ENCODE measurements at places on chromosomes 12 and 14.

DNA sequence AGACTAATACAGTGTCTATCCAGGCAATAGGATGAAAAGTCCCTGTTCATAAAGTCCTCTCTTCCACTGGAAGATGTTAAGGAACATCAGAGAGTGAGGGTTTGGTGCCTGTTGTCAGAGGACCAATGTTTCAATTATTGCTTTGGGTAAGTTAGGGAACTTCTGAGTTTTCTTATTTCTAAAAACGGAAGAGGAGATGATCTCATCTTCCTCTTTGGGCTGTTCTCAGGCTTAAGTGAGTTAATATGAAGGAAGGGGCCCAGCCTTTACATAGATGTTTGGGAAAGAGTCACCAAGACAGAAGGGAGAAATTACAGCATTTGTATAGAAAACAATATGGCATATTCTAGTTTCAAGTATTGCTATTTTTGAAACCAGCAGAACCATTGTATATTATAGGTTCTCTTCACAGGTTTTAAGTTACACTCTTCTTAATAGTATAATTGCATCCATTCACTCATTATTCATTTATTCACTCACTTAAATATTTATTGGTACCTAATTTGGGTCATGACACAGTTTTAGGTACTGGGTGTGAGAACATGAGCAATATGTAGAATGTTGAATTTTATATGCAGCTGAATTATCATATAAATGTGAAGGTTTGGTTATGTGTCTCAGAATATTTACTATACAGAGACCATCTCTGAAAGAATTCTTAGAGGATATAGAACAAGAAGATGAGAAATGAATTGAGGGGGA, 68.5 kb upstream of the LRIG3 start:
- DNase-seq: no peak

DNA sequence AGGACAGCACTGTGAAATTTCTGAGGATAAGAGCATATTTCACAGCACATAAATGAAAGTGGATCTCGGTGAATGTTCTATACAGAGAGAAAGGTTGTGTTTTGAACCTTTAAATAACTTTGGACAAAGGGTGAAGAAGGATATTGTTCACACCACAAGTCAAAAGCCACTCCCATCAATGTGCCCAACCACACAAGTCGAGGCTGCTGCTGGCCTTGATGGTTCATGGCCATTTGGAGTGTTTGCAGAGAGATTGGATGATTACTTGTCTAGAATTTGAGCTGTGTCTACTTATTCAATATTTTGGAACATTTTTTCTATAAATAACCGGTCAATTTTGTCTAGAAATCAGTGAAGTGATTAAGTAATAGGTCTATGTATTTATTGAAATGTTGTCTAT, 121.2 kb downstream of the HMGA2 start:
- no peak for DNase-seq

- DNase-seq: no peak
Observed at GRCh38 chr12:92133171-92133570, 12.5 kb downstream of the BTG1 start.

DNA sequence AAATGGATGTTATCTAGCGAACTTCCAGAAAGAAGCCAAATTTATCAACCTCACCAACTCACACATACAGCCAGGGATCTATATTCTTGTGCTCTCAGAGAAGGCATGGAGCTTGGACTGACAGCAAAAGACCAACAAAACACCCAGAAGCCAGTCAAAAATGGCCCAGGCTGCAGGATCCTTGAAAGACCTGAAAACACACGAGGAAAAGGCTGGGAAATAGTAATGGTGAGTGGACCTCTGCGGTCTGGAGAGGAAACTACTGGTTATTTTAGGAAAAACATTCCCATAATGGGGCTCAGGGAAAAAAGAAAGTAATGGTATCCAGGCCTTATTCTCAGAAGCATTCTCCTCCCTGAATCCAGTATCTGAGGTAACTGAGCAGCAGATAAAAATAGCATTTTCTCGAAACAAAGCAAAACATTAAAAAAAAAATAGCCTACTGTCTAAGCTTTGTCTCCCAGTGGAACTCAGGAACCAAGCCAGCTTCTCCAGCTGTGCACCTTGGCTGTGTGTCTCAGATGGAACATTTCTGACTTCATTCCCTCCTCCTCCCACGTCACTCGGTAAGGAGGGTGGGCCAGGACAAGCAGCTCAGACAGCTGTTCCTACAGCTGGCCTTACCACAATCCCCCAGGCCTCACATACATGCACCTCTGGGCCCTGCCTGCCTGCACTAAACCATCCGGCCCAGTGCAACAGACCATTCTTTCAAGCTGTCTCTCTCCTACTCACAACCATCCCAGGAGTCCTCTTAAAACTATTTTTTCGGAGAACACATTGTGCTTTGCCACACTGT, 249.9 kb downstream of the DAD1 start:
- DNase-seq: no peak

GRCh38 chr14:99075771-99076375, 196.1 kb downstream of the BCL11B start:
- DNase-seq: no peak

GRCh38 chr14:85175556-85175955, 354.4 kb upstream of the FLRT2 start:
- DNase-seq: no peak

DNA sequence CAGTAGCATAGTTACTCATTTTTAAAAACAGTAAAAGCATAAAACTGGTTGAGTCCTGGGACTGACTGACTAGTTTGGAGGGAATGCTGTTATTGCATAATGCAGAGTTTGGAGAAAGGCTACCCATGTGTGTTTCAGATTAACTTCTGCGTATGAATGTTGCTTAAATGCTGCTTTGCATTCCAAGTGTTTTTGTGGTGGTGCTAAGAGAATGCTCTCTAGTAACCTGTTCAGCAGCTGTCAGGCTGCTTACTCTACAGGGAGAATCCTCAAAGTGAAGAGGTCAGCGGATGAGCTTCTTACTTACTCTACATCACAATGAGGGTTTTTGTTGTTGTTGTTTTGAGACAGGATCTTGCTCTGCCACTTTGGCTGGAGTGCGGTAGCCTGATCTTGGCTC, 4.3 kb downstream of the DLST start:
- DNase-seq: no peak
